ENCODE measurements at places on chromosomes 1 and 21.

DNA sequence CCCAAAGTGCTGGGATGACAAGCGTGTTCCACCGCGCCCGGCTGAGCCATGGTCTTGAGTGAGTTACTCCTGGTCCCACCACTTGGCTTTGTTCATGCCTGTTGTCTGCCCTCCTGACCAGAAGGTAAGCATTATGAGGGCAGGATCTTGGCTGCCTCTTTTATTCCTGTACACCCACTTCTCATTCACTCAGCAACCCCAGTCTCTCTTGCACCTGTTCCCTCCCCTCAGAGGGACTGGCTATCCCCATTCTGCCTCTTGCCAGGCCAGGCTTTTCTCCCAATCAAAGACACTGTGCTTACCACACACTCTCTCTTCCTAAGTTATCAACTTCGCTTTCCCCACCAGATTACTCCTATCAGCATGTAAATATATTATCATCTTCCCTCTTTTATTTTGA, 26.4 kb downstream of the SPATA21 start:
- DNase-seq = no peak

DNA sequence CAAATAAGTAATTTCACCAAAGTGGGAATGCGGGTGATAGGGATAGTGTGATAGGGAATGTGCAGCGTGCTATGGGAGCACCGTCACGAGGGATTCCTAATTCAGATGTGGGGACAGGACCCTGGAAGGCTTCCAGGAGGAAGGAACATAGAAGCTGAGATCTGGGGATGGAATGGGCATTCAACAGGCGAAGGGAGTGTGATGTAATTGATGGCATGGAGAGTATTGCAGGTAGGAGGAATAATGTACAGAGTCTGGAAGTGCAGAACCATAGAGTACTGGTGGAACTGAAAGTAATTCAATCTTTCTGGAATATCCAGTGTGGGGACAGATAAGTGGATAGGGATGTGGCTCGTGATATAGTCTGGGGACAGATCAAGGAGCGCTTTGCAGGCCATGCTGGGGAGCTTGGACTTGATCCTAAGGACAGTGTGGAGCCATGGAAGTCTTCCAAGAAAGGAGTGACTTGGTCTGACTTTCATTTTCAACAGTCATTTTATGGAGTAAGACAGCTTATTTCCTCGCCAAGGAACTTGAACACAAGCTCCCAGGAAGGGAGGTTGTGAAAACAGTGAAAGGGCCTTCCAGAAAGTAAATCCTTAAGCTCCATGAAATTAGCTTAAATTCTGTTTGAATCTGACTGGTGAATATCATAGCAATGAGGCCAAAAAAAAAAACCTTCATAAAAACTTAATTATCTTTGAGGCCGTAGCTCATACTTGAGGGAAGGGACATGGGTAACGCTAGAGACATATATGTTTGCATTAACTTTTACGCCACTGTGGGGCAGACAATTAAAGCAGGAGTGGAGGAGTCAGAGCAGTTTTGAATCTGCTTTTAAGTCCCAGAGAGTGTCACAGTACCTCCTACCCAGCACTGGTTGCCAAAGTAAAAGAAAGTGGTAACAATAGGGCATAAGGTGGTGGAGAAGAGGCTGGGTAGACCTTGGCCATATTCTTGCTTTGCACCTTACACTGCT, 55.8 kb downstream of the ROR1 start:
- DNase-seq = no peak

- DNase-seq = no peak
Observed at GRCh38 chr1:25563330-25564215, 20.2 kb downstream of the LDLRAP1 start.

DNA sequence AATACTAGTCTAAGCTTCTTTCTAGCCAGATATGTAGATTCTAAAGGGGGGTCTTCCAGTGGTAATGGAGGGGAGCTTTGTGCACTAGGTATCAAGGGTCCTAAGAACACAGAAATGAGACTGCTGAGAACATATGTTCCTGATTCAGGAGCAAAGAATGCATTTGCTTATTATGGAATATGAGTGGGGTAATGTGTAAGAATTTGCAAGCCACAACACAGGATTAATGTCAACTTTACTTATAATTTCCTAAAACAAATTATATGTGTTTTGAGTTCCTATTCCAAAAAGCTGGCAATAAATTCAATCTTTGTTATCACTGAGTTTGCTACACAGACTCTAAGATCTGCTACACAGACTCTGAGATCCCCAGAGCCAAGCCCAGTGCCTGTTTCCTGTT, 357.0 kb upstream of the PTBP2 start:
- DNase-seq = no peak

DNA sequence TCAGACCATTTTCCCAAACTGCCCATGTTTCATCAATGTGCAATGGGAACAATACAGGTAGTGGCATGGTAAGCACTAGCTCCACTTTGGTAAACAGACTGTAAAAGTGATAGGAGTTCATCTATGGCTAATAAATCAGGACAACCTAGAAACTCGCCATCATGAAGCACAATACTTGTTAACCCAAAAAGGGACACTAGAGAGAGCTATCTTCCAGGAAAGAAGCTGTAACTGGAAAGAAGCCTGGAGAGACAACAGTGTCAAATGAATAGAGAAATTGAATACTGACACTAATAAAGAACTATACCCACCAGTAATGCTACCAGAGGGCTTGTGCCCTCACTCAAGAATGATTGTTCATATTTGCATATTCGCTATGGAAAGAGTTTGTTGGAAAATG, 164.7 kb upstream of the RGS18 start:
- no peak for DNase-seq

DNA sequence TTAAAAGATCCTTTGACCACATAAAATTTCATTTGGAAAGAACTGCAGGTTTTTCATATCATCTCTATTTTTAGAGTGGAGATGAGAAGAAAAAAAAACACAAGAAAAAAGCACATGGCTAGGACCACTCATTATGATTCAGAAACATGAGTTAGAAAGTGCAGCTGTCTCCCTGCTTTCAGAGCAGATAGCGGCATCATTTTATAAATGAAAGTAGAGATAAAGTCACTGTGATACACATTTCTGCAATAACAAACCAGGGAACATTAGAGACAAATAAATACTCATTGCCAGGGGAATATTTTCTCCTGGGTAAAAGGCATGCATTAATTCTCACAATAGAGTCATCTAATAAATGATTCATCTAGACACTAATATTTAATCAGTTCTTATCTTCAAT, 87.5 kb upstream of the PLPPR4 start:
- DNase-seq = no peak

DNA sequence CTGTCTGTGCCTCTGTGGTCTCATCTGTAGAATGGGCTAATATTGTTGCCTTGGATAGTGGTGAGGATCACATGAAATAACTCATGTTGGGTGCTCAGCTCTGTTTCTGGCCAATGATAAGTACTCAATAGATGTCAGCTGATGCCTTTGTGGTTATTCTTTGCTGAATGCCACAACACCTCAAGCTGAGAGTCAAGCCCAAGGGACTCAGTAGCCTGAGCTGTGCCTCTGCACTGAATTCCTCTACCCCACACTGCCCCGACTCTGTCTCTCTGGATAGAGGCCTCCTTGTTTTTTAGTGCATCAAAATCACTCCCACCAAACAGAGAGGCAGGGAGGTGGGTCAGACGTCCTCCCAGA, 196.1 kb upstream of the VAMP3 start:
- DNase-seq = no peak

DNA sequence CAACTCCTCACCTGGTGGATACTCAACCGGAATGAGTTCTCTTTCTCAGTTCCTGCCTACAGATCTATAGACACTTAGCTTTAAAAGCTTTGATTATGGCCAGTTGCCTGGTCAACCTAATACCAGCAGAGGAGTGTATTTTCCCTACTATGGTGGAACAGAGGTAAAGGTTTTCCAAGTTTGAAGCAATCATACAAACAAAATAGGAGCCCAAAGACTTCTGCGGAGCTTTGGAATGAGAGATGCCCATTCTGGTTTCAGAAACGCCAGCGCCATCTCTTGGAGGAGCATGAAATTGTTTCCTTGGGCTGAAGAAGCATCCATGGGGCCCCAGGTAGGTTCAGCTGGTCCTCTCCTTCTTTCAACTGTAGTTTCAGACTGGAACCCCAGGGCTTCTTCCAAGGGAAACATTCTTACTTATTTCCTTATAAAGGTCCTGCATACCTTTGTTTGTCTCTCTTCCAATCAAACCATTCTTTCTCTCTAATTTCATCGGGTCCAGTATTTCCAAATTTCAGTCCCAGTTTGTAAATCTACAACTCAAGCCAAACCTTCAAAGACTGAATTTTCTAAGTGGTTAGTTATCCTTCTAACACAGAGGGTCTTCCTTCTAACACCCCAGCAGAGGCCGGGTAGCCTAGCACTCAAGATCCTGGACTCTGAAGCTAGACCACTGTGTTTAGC, 95.9 kb downstream of the KCNJ15 start:
- peak; percentile 12 for DNase-seq

GRCh38 chr1:41954533-41954944, 35.8 kb upstream of the HIVEP3 start:
- no peak for DNase-seq

DNA sequence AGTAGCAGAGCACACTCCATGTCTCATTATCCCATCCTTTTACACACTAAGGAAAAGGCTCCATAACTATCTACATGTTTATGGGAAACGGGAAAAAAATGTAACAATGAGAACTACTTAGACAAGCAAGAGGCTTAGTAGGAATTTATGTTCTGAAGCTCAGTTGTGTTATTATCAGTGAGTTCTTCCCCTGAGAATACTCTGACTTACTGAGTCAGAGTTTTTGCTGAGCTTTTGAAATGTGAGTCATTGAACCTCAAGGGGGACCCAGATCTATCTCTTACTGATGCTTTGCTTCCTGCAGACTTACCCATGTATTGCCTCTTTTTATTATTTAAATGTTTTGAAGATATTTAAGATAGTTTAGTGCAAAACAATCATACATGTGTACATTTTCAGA, 20.1 kb downstream of the CFHR5 start:
- DNase-seq = no peak

- no peak for DNase-seq
Observed at GRCh38 chr1:184684285-184685074, 70.2 kb downstream of the EDEM3 start.

- no peak for DNase-seq
Observed at GRCh38 chr21:45872902-45873301, 108.7 kb upstream of the COL6A1 start.

DNA sequence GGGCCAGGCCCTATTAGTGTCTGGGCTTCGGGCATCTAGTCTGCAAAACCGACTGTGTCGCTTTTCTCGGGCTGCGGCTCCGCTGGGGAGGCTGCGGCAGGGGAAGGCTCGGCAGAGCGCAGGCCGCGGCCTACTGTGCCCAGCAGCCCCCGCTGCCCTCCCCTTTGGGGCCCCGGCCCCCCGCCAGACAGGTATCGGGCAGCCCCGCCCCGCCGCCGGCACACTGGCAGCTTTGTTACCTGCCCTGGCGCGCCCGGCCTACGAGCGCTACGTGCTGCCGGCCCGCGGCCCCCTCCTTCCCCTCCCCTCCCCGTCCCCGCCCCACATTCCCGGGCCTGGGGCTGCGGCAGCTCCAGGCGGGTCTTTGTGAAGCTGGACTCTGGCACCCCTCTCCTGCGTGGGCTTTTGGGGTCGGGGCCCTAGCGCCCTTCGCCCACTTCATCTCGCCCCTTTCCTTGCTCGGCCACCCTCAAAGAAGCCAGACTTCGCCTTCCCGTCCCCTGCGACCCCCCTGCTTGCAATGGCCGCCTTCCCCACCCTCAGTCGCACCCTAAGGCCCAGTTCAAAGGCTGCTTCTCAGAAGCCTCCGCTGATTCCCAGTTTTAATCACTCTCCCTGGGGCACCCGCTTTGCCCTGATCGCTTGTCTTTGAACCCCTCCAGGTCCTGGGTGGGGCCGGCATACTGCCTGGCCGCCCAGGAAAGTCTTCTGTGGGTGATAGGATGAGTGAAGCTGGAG, 48.9 kb upstream of the SLC2A1 start:
- no peak for DNase-seq

- DNase-seq = no peak
Observed at GRCh38 chr21:45162115-45162514, 87.7 kb downstream of the ADARB1 start.

- no peak for DNase-seq
Observed at GRCh38 chr1:194466706-194467105, 1280.3 kb upstream of the B3GALT2 start.

DNA sequence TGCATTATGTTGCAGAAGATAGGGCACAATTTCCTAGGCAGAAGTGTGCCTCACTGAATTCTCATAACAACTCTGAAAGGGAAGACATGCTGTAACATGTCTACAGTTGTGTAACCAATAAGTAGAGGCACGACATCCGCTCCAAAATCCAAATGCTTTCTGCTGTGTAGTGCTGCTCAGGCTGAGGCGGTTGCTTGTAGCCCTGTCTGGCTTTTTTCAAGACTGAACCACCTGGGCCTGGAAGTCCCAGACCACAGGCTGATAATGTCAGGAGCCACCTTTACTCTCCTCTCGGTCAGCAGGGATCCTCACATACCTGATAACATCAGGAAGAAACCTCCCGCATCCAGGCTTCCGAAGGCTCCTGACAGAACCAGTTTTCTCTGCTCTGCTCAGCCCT, 10.9 kb downstream of the AKNAD1 start:
- no peak for DNase-seq

DNA sequence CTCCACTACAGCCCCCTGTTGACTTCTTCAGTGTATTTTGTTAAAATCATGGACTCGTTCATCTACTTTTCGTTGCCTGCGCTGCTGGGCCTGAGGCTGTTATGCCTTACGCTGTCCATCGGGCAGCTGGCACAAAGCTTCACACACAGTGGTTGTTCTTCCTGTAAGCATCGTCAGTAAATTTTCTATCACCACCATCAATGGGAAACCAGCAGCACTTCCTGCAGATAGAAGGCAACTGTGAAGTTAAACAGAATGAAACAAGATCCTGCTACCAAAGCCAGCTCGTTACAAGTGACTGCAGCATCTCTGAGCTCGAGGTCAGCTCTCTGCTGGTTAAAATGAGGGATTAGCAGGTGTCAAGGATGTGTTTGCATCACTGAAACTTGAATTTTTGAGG, 21.9 kb upstream of the PADI6 start:
- DNase-seq = no peak

DNA sequence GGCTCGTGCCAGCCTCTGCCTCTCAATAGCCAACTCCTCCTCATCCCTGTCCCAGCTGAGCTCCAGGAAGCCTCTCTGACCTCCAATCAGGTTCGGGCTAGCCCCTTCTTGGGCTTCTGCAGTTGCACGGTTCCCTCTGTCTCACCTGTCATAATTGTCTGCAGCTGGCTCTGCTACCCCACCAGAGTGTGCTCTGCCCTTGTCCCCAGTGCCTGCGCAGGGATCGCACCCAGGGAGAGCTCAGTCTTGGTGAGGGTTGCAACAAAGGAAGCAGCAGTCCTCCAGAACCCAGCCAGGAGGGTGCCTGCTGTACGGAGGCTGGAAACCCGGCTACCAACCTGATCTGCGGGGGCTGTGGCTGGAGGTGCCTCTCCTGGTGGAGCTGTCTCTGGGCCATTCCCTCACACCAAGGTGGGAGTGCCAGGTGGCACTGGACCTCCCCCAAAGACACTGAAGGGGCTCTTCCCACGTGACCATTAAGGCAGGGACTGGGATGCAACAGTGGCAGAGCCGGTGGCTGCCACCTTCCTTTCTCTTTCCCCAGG, 63.5 kb upstream of the DMRTB1 start:
- no peak for DNase-seq
